ENCODE measurements at places on chromosomes 6 and 20.

- DNase-seq, result no peak
Measured at GRCh38 chr6:84093441-84094435, 60.2 kb downstream of the MRAP2 start.

GRCh38 chr20:2755451-2756055 is 44.9 kb downstream of the CPXM1 start:
- no peak for DNase-seq

DNA sequence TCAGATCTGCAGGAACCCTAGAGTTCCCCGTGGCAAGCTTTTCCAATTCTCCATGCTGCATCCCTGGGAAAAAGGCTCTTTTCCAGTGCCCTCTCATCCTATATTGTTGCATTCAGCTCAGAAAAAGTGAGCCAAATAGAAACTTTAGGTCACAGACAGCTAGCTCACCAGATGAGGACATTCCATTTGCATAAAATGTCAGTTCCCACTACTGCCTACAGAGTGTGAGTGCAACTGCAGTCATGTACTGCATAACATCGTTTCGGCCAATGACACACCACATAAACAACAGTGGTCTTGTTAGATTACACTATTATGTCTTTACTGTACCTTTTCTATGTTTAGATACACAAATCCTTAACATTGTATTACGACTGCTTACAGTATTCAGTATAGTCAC is 8.6 kb downstream of the HS3ST5 start:
- DNase-seq, result no peak

- no peak for DNase-seq
Measured at GRCh38 chr20:36709126-36709525, 36.8 kb downstream of the NDRG3 start.

DNA sequence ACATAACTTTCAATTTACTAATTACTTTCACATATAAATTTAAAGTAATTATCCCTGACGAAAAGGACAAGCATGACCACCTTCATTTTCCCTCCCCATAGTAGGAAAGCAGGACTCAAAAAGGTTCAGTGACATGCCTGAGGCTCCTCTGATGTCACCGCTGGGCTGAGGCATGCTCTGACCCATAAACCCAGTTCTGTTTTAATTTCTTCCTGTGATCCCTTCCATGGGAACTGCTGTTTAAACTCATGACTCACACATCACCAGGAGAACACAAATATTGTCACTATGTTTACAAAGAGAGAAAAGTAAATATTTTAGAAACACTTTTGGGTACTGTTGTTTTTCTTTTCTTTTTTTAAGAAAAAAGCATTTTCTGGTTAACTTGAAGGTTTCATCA is 38.0 kb upstream of the NR2E1 start:
- no peak for DNase-seq

DNA sequence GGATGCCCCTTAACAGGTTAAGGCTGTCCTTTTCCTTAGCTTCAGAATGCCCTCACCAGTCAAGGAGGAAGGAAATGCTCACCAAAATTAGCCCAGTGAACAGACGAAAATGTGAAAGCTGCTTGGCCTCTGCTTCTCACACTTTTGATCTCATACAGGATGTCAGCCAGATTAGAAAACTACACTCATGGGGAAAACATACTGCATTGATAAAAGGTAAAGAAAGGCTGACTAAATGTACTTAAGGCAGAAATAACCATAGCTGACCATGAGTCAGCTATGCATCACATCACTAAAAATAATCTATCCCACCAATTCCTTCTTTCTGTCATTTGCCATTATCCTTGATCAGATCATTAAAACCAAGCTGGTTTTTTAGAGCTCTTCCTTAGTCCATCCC is 198.4 kb upstream of the TENT5A start:
- no peak for DNase-seq

DNA sequence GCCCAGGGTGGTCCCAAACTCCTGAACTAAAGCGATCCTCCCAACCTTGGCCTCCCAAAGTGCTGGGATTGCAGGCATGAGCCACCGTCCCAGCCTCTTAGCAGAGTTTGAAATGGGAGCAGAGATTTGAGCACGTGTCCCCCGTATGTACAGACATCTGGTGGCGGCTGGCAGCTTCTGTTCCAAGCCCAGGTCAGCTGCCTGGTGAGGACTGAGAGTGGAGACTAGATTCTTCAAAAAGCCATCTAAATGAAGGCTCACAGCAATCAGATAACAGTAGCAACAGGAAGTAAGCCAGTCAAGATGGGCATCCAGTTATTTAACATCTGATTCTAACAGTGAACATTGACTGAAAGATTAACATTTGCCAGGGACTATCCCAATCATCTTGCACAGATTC is 128.1 kb upstream of the AKAP12 start:
- DNase-seq, result no peak

GRCh38 chr6:13427801-13428582 is 59.4 kb downstream of the GFOD1 start:
- peak; percentile 49 for DNase-seq

GRCh38 chr6:16108921-16109658 is 19.8 kb upstream of the MYLIP start:
- DNase-seq, result no peak

GRCh38 chr6:156279261-156279969 is 497.8 kb upstream of the ARID1B start:
- DNase-seq, result no peak

- DNase-seq, result no peak
Measured at GRCh38 chr6:25640446-25640845, 11.6 kb upstream of the SCGN start.

All from stimulated activated CD8-positive, alpha-beta memory T cell treated with anti-CD3 and anti-CD28 coated beads, Interleukin-7, amount 100 ng/mL, for 1 hour (primary cell).